CD8-positive, alpha-beta memory T cell (primary cell): ENCODE measurements at places on chromosomes 4 and X. TPM values are rescaled to one million over a fixed set of nuclear protein-coding genes. Genes with fewer than 3 reads are reported as not detected.

Gene SLC26A1
- not detected for total RNA-seq

Gene SH3RF1
- total RNA-seq = 1.4 TPM

Gene TMEM271
- not detected for total RNA-seq

Gene USP51
- total RNA-seq = 0.89 TPM

Gene SLC10A4
- not detected for total RNA-seq

Gene UGT2B15
- total RNA-seq = not detected

- no peaks in the 10 kb centered on the region for H3K4me1 ChIP-seq
- H3K36me3 ChIP-seq = no peaks in the 10 kb centered on the region
- H3K27ac ChIP-seq = no peak overlapping the region
- peak; percentile 31 for DNase-seq
- H3K27me3 ChIP-seq = no peaks in the 10 kb centered on the region
Observed at GRCh38 chrX:153539171-153539978, 21.9 kb downstream of the ATP2B3 start.

GRCh38 chr4:108170631-108171338, 2.1 kb upstream of the LEF1 start:
- H3K4me1 ChIP-seq = peaks cover 33% of the 10 kb centered on the region
- no peaks in the 10 kb centered on the region for H3K36me3 ChIP-seq
- H3K4me3 ChIP-seq = peak overlapping the region; percentile 71
- H3K27me3 ChIP-seq = no peaks in the 10 kb centered on the region
- no peak overlapping the region for H3K27ac ChIP-seq

- H3K4me3 ChIP-seq = no peak overlapping the region
- H3K4me1 ChIP-seq = no peaks in the 10 kb centered on the region
- no peak for DNase-seq
- no peaks in the 10 kb centered on the region for H3K36me3 ChIP-seq
Observed at GRCh38 chr4:24967346-24967745, 54.5 kb upstream of the CCDC149 start.
